WERI-Rb-1 (cell line): ENCODE measurements at places on chromosomes 3 and 15.

GRCh38 chr3:188411750-188412149 lies 257.8 kb downstream of the LPP start:
- DNase-seq: no peak

GRCh38 chr15:31402003-31402402 lies 75.4 kb downstream of the KLF13 start:
- DNase-seq: no peak

GRCh38 chr3:107525644-107526305 lies 3.0 kb downstream of the BBX start:
- peak; percentile 28 for DNase-seq

- DNase-seq: no peak
These were observed 22.0 kb downstream of the KIF9 start for GRCh38 chr3:47260605-47261004.

- DNase-seq: peak; percentile 41
These were observed 36.8 kb downstream of the MUC4 start for GRCh38 chr3:195774917-195775316.

DNA sequence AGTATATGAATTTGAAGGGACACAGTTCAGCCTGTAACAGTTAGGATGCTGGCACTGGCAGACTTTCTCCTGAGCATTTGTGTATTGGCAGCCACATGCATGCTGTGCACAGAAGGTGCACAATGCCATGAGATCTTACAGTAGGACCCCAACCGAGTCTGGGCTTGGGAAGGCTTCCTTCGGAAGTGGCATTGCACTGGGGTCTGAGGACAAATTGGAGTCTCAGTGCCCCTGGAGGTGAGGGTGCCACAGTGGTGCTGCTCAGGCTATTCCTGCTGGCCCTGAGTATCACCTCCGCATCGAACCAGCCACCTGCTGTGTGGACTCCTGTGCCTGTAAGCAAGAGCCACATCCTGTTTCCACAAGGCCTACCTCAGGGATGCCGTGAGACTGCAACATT lies 99.5 kb downstream of the DNAJB8 start:
- DNase-seq: no peak

GRCh38 chr3:194056731-194057415 lies 79.1 kb upstream of the HES1 start:
- no peak for DNase-seq

GRCh38 chr3:170760174-170760526 lies 109.8 kb downstream of the RPL22L1 start:
- no peak for DNase-seq

DNA sequence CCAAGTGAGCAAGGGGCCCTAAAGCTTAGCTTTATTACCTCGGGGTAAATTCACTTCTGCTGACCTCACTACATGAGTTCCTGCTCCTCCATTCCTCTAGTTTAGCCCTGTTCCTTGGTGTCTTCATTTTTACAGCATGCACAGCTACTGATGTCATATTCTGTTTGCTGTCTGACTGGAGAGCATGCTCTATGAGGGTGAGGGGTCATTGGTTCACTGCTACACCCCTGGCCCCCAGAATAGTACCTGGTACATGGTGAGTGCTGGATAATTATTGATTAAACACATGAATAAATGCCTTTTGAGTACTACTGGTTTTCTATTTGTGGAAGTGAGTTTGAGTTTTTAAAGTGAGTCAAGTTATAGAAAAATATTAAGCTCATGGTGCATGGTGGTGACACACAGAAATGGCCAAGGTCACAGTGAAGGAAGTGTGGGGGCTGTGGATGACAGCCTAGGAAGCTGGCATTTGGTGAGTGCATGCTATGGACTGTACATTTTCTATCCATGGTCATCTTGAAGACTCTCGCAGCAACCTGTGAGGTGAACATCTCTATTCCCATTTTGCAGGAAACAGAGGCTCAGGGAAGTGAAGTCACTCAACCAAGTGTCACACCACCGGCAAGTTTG lies 34.0 kb downstream of the RPLP1 start:
- no peak for DNase-seq

DNA sequence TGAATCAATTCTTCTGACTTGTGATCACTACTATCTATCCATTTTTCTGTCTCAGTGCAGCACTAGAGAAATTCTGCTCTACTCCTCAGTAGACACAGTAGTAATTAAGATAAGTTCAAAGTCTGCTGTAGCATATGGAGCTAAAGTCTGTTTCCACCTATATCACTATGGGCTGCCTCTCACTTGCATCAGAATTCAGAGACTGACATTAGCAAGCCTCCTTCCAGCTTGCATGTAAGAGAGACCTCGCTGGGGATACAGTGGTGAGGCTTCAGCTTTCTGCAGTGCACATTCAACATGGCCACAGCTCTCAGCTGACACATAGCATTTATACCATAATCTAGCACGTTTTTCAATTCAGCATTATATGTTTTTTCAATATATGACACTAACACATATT lies 217.0 kb downstream of the PLOD2 start:
- no peak for DNase-seq

DNA sequence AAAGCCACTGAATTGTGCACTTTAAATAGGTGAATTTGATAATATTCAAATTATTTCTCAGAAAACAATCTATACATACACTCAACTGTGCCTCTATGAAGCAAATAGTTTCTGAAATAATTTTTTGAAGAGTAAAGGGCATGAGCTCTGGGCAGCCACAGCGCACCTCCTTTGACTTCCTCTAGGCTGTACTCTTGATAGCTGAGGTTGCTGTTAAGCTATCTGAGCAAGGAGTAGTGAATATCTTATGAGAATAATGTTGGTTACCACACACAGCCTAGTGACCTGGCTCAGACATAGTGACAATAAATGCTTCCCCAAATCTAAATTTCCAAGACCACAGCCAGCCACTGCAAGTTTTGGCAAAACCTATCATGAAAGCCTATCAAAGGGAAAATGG lies 11.6 kb upstream of the SEC61A1 start:
- no peak for DNase-seq
